ENCODE measurements at places on chromosomes 6 and 20.

- no peak for DNase-seq
These were observed 111.0 kb downstream of the MRPL14 start for GRCh38 chr6:44016131-44016870.

DNA sequence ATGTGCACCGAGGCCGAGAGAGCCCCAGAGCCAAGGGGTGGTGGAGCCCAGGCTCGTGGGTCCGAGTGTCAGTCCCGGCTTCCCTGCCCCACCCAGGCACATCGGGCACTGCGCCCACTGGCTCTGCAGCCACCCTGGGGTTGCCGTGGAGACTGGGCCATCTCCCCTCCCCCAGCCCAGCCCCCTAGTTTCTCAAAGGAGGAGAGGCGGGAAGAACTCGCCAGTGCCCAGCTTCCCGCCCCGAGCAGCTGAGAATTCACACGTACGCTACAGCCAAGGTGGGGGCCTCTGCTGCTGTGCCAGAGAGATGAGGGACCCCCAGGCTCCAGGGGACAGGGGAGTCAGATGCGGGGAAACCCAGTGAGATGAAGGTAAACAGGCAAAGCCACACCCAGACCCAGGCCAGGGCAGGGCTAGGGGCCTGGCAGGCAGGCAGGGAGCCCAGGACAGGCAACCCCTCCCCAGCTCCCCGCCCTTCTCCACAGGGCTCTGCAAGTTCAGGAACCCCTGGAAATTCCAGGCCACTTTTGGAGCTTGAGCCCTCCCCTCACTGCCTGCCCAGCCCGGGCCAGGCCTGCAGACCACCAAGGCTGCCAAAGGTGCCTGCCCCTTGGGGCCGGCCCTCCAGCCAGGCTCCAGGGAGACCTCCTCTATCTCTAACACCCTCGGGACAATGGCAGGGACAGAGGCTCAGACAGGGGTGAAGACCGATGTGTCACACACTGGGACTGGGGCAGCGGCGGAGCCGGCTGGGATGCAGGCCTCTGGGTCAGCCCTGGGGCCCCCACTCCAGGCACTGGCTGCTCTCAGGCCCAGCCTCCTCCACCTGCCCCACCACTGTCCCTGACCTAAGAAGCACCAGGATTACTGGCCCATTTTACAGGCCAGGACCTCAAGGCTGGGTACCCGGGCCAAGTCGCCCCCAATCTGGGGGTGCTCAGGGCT is 6.0 kb downstream of the LAMA5 start:
- DNase-seq, result no peak

GRCh38 chr6:40922281-40922680 is 116.7 kb downstream of the UNC5CL start:
- no peak for DNase-seq

- DNase-seq, result no peak
These were observed 73.1 kb downstream of the PLEKHG1 start for GRCh38 chr6:150672800-150673199.

- DNase-seq, result no peak
These were observed 25.7 kb downstream of the EPHA7 start for GRCh38 chr6:93393554-93394074.

GRCh38 chr6:50780382-50780781 is 38.3 kb upstream of the TFAP2B start:
- DNase-seq, result no peak

- no peak for DNase-seq
These were observed 842.0 kb downstream of the HACE1 start for GRCh38 chr6:104017410-104018381.

DNA sequence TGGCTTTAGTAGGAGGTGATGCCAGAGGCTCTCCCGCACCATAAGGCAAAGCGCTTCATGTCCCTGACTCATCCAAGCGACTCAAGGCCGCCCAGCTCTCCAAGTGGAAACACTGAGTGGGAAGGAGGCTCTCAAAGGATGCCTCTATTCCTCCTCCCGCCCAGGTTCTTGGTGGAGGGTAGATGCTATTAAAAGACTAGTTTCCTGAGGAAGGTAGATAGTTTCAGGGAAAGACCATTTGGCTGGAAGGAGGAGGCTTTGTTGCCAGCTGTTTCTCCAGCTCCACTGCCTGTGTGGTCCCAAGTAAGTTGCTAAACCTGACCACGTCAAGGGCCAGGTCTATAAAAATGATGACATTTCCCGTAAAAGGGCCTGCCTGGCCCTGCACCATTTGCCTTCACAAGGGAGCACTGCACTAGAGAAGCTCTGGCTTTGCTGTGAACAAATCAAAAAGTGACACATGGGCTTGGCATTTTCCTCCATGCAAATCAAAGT is 48.2 kb downstream of the GMDS start:
- DNase-seq, result no peak

GRCh38 chr6:107604549-107604948 is 114.6 kb downstream of the SOBP start:
- no peak for DNase-seq

DNA sequence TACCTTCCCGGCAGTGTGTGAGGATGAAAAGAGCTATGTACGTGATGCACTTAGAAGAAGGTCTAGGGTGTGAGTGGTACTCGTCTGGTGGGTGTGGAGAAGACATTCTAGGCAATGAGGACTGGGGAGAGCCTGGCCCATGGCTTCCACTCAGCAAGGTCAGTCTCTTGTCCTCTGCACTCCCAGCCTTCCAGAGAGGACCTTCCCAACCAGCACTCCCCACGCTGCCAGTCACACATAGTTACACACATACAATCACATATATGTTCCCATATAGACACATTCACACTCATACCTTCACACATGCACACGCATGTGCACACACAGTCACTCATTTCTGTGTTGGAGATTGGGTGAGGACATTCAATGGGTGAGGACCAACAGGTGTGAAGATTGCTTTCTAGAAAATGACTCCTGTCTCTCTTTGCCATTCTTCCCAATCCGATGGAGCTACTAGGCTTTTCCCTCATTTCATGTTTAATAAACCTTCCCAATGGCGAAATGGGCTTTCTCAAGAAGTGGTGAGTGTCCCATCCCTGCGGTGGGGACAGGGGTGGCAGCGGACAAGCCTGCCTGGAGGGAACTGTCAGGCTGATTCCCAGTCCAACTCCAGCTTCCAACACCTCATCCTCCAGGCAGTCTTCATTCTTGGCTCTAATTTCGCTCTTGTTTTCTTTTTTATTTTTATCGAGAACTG is 30.4 kb downstream of the SRSF3 start:
- no peak for DNase-seq

GRCh38 chr6:170162775-170163404 is 128.0 kb downstream of the DLL1 start:
- no peak for DNase-seq

- no peak for DNase-seq
These were observed 207.0 kb downstream of the ADGB start for GRCh38 chr6:146805546-146806325.

- peak; percentile 26 for DNase-seq
These were observed 1.4 kb upstream of the CDK19 start for GRCh38 chr6:110816677-110817076.

DNA sequence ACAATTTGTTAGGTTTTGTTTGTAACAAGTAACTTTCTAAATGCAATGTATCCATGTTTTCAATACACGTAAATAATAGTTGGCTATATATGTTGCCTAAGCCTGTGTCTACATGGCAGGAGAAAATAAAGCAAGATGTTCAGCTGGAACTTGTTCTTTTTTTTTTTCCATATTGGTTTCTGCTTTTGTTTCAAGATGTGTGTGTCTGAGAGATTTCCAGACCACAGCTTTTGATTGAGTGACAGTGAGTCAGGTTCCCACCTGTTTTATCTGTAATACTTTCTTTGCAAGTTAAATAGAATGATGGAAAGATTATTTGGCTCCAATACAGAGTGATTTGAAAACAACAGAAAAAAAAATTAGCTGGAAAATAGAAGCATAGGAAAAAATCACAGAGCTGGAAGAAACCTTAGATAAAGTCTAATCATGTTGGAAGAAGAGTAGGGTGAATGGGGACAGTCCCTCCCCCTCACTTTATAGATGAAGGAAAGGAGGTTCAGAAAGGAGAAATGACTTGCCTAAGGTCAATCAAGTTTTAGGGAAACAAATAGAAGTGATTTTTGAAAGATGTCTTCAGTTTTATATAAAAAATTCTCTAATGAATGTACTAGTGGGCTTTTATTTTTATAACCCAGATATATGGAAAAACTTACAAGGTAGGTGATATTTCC is 150.9 kb upstream of the STMND1 start:
- no peak for DNase-seq

- no peak for DNase-seq
These were observed 653.8 kb downstream of the MMUT start for GRCh38 chr6:48809245-48809644.

DNA sequence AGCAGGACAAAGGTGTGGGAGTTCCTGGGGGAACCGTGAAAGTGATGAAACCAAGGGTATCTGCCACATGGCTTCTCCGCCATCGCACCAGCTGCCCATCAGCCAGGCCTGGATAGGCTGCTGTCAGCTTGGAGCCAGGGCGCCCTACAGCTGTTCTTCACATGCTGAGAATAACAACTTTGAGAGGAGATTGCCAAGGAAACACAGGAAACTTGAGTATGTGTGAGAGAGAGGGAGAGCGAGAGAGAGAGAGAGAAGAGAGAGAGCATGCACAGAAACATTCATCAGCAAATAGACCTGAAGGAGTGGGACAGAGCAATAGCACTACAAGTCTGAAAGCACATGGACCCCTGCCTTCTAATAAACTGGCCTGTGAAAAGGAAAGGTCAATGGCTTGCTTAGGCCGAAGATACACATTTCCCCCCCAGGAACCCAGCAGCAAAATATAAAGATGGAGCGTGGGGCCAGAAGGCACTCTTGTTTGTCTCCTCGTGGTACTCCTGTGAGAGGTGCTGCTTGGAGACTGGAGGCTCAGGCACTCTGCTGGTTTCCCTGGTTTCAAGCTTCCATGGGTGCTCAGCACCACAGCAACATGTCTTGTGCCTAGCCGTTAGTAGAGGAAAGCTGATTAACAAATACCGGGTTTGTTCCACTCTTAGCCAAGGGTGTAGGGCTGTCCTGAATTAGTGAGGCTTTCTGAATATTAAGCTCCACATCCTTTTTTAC is 53.0 kb downstream of the SNAP25 start:
- DNase-seq, result no peak

DNA sequence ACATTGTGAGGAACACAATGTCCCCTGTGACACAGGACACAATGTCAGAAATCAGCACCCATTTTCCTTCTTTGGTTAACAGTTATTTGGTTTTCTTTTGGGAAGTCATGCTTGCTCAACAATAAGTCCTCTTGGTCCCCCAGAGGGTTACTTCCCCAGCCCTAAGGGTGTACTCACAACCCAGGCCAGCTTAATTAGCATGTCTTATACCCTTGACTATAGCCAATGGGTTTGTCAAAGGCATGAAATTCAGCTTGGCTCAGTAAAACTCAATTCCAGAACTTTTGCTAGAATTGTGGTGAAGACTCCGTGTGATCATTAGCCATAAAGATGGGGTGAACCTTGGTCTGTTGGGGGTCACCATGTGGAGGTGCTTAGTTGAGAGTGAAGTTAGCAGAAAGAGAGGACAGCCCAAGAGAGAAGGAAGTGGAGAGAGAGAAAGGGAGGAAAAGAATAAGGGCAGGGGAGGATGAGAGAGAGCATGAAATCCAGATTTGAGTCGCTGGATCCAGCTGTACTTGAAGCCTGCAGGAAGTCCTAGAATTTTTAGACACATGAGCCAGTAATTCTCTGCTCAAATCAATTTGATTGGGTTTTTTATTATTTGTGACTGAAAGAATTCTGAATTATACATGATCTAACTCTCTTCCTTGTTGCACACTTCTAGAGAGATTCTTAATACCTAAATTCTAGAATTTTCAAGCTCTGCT is 321.3 kb upstream of the JAG1 start:
- DNase-seq, result no peak

- no peak for DNase-seq
These were observed 9.9 kb downstream of the LPIN3 start for GRCh38 chr20:41350408-41350962.

DNA sequence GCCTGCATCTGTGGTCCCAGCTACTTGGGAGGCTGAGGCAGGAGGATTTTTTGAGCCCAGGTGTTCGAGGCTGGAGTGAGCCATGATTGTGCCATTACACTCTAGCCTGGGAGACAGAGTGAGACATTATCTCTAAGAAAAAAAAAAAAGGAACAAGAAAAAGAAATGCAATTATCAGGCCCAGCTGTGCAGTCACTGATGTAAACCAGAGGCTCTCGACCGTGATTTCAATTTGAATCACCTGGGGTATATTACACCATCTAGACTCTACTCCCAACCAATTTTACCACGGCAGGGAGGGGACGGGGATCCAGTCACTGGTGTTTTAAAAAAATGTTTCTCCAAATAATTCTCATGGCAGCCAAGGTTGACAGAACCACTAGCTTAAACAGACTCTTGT is 48.8 kb upstream of the NKX2-2 start:
- no peak for DNase-seq

DNA sequence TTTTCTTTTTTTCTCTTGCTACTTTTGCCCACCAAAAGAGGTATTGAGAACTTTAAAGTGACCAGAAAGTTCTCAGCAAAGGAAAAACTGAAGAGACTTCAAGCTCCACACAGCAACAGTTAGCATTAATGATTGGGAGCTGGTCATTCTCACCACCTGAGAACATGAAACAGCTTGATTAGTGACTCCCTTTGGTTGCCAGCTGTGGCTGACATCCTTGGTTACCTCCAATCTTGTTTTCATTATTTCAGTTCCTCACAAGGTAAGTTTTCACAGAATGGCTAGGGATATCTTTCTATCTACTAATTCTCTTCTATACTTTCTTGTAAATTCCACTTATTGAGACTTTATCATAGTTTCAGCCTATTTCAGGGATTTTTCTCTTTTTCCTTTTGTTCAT is 427.9 kb downstream of the QKI start:
- DNase-seq, result no peak

DNA sequence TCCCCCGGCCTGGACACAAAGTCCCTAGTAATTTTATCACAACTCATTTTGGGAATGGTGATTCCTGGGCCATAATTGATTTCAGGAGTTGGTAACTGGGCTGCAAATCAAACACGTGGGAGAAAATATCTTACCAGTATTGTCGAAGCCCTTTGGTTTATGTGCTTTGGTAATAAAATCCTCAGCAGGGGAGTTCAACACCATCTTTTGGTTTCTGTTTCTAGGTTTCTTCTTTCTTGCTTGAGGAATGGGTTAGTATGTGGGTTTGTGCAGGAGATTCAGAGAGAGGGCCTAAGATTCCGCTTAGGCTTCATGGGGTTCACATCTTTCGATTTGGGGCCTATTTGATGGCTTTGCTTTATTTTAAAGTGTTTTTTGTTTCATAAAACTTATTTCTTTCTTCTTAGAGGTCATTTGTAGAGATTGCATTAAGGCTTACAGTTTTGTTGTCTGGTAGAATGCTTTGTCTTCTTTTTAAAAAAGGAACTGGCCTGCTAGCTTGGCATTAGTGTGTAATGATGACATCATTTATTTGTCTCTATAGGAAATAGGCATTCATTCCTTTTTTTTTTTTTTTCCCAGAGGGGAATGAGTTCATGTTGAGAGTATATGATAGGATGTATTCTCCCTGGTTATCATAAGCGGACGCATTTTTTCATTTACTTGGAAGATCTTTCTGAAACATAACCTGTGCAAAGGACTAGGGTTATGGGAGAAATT is 45.8 kb downstream of the CYP24A1 start:
- DNase-seq, result no peak

GRCh38 chr6:98203170-98203806 is 631.1 kb upstream of the POU3F2 start:
- DNase-seq, result no peak
